IMR-90 (cell line): ENCODE measurements at places on chromosomes 2 and 18. TPM values are rescaled to one million over a fixed set of nuclear protein-coding genes. Genes with fewer than 3 reads are reported as not detected.

GRCh38 chr2:10954856-10955818 is 43.4 kb downstream of the KCNF1 start:
- DNase-seq, result peak; percentile 43

Gene LONRF2
- 0.54 and 0.83 TPM in 2 replicates for total RNA-seq

DNA sequence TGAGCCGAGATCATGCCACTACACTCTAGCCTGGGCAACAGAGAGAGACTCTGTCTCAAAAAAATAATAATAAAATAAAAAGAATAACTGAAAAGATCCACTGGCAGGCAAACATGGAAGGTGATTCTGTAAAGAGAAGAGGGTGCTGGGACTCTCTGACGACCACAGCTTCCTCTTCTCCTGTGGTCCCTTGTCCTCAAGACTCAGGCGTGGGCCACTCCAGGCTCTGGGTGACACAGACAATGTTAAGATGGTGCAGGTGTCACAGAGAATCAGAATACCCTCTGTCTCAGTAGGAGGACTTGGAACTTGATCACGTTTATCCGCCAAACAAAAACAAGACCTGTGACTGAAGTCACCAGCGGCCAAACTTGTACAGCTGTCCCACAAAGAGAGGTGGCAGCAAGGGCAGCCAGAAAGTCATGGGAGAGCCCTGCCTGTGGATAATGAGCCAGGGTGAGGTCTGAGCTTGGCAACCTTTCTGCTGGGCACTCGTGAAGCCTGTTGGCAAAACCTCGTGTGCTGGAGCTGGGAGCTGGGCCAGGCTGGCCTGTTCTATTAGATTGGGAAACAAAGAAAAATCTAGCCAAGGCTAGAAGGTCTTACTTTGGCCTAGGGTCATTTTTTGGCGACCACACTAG is 76.4 kb upstream of the ITGA6 start:
- no peak for DNase-seq

Gene ADD2
- not detected in 2 replicates for total RNA-seq

DNA sequence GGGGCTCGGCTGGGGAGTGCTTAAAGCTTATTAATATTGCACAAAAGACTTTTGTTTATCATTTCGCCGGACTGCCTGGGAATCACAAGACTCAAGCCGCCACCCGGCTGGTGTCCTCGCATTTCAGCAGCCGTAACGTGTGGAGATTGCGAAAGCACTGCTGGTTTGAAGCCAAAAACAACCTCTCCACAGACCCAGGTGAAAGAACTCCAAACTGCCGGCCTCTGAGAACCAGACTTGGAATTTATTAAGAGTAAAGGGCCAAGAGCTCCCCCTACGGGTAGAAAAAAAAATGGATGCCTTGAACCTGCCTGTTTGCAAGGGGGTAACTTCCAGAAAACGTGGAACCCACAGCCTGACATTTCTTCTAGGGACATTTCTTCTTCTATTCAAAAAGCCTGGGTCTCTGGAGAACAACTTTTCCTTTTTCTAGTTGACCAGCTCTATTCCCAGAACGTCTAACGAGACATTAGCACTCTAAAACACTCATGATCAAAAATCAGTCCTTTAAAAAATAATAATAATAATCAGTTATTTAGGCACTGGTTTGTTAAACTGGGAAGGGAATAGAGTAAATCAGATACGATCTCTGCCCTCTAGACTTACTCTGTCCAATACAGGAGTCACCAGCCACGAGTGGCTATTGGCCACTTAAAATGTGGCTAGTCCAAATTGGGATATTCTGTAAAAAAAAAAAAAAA is 216.3 kb downstream of the C1D start:
- DNase-seq, result peak; percentile 98

DNA sequence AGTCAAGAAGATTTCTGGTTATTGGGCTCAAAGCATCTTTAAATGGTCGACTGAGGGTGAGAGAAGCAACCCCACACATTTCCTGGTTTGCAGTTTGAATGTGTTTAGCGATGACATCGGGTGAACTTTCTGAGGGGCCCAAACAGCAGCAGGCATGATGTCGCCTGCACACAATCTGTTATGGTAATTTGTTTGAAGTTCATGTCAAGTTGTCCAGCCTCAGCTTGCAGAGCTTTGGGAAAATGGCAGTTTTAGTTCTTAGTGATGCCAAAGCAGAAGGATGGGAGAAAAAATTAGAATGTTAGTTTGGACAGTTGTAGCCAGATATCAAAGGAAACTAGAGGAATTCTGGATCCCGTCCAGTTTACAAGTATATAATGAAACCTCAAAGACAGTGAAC is 284.6 kb downstream of the MBD5 start:
- peak; percentile 32 for DNase-seq

Gene ABHD1
- not detected in 2 replicates for total RNA-seq

Gene COL6A3
- 1,501 and 1,855 TPM in 2 replicates for total RNA-seq

- DNase-seq, result peak; percentile 29
Observed at GRCh38 chr2:166900700-166901099, 12.4 kb downstream of the XIRP2 start.

Gene GKN1
- not detected in 2 replicates for total RNA-seq

Gene CNGA3
- total RNA-seq, result under 0.01 TPM in 1 of 2 replicates, not detected in the other

DNA sequence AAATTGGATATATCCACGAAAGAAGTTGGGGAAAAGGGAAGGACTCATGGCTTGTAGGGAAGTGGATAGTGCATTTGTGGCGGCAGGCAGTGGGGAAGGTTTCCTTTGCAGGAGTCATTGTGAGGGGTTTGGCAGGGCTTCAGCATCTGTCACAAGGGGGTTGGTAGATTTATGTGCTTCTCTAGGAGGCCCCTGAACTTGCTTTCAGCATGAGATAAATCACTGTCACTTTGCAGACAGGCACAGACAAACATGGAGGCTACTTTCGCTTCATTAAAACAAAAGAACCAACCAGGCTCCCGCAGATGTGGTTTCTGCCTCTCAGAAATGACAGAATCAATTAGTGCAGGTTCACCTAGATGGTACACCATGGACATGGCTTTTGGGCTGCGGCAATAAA is 340.7 kb downstream of the TGIF1 start:
- no peak for DNase-seq

Gene NAT8
- total RNA-seq, result not detected in 2 replicates

- DNase-seq, result no peak
Observed at GRCh38 chr18:69999656-70000055, 52.0 kb upstream of the CD226 start.

GRCh38 chr18:55547705-55548056 is 40.3 kb downstream of the TCF4 start:
- DNase-seq, result no peak

Gene ITPRIPL1
- 1.1 and 1.4 TPM in 2 replicates for total RNA-seq

GRCh38 chr2:173680574-173680973 is 284.6 kb downstream of the SP3 start:
- DNase-seq, result peak; percentile 5

DNA sequence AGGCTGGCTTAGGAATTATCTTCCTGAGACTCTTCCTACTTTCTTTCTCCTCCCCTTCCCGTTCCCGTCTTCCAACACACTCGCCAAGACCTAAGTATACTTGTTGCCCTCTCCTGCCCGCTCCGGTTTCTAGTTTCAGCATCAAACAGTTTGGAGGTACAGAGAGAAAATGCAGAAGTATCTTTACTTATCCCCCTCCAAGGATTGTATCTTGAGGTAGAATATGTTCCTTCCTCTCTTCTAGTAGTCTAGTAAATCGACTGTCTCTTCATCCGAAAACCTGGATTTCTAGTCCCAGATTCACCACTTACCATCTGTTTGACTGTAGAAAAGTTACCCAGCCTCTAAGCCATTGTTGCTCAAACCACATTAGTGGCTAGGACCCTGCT is 755 bp downstream of the EIF4E2 start:
- DNase-seq, result no peak

GRCh38 chr2:52639692-52640091 is 1127.9 kb upstream of the CHAC2 start:
- peak; percentile 71 for DNase-seq
